Calu3 (cell line): ENCODE measurements at places on chromosomes 7 and 10. TPM values are rescaled to one million over a fixed set of nuclear protein-coding genes. Genes with fewer than 3 reads are reported as not detected.

DNA sequence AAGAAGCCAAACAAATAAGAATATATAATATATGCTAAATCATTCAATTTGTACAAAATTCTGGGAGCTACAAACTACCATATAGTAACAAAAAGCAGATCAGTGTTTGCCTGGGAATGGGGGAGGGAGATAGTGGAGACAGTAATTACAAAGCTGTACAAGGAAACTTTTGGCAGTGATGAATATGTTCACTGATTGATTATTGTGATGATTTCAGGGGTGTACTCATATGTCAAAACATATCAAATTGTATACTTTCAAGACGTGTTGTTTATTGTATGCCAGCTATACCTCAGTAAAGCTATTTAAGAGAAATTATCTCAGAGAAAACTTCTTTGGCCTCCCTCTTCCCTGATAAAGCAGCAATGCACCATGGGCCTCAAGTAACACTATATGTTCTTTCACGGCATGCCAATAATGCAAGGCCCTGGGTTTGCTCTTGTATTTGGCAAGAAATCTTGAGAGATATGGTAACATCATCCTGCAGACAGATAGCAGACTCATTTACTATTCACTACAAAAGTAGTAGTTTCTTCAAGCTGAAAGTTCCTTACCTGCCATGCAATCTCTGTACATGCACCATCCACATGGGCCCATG, 133.5 kb downstream of the HBP1 start:
- no peak for DNase-seq

- DNase-seq, result peak; percentile 62
Measured at GRCh38 chr10:124539935-124540641, 78.5 kb downstream of the LHPP start.

DNA sequence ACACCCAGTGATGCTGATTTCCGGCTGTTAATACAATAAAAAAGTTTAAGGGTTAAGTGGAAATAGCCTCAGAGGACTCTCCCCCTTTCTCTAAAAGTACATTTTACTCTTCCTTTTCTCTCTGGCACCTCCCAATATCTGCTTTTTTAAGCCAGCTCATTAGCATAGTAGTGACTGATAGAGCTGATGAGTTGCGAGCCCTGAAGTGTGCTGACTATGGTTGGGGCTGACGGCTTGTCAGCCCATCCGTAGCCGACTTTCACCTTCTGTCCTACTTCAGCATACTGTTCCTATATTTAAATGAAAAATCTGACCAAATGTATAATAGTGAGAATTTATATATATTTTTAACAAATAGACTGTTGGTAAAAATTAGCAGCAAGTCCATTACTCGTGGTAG, 80.0 kb downstream of the SHH start:
- DNase-seq, result no peak

The OR2A5 gene
- not detected in 2 replicates for total RNA-seq

The C10orf67 gene
- total RNA-seq, result 0.44 and 0.45 TPM in 2 replicates

The ELAPOR2 gene
- total RNA-seq, result 0.68 and 0.83 TPM in 2 replicates
